ENCODE measurements at places on chromosomes 5 and 9. TPM values are rescaled to one million over a fixed set of nuclear protein-coding genes. Genes with fewer than 3 reads are reported as not detected.

DNA sequence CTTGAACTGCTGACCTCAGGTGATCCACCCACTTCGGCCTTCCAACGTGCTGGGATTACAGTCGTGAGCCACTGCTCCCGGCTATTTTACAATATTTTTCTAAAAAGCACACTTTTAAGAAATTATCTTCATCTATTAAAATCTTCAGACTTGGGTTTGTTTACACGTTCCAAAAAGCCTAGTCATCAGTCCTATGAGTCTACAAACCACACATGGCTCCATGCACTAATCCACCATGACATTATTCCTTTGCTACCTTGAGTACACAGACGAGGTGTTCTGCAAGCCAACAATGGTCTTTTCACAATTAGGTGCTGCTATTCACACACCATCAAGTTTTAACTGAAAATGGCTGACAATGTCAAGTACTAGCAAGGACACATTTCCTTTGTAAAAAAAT is 41.0 kb downstream of the TRPM6 start:
- no peak for DNase-seq

GRCh38 chr9:110443866-110444220 is 106.2 kb upstream of the TXNDC8 start:
- peak; percentile 73 for DNase-seq

Gene MARCHF11
- not detected for total RNA-seq

Gene CCDC183
- total RNA-seq: not detected

DNA sequence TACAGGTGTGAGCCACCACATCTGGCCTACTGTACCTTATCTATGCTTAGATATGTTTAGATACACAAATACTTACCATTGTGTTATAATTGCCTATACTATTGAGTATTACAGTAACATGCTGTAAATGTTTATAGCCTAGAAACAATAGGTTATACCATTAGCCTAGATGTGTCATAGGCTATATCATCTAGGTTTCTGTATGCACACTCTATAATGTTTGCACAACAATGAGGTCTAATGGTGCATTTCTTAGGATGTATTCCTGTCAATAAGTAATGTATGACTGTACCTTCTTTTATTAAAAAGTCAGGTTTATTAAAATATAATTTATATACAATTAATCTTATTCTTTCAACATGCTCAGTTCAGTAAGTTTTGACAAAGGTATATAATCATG is 683.1 kb downstream of the LRRC70 start:
- no peak for DNase-seq

Gene ARAP3
- 2.1 TPM for total RNA-seq

DNA sequence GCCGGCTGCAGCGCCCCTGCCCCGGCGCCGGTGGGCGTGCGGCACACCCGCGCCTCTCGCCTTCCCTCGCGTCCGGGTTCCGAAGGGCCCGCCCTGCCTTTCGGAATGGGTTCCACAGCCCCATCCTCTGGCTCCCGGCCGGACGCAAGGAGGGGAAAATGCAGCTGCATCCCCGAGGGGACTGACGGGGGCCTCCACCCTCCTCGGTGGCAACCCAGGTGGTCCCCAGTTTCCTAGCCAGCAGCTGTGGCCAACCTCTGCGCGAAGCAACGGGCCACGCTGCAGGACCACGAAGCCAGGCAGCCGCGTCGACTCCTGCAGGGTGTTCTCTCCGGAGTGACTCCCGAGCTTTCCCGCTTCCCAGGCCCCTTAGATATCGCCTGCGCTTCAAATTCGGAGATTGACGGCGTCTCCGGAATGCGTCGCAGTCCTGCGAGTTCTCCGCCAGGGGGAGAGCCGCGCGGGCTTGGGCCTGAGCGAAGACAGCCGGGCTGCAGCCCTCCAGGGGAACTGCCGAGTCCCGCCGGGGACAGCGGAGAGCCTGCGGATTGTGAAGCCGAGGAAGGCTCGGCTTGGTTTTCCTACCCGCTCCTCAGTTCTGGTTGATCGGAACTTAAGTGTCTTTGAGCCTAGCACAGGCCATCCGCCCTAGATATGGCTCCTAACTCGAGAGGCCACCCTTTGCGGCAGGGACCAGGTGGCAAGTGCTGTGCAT is 582 bp upstream of the APBA1 start:
- peak; percentile 97 for DNase-seq

DNA sequence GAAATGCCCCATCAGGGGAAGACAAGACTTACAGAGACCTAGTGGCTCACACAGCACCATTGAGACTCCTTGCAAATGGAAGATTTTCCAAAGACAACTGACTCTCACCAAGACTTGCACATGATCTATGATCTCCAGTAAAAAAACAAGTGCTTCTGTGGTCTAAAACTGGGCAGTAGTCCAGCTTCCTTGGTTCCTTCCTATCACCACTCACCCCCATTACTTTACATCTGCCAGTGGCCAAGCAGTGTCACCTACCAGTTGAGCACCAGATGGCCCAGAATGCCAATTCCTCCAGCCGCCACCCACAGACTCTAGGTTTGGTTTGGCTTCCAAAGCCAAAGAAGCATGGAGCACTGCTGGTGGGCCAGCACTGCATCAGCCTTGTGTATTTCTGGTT is 47.7 kb downstream of the SH3TC2 start:
- no peak for DNase-seq
